ENCODE measurements at places on chromosomes 1 and 21. TPM values are rescaled to one million over a fixed set of nuclear protein-coding genes. Genes with fewer than 3 reads are reported as not detected.

PEAR1 gene
- 11.3 TPM for total RNA-seq

ZYG11A gene
- 1.7 TPM for total RNA-seq

MMP23B gene
- 11.0 TPM for total RNA-seq

PGLYRP4 gene
- total RNA-seq, result not detected

COL6A1 gene
- 538 TPM for total RNA-seq

OR2T29 gene
- total RNA-seq, result not detected

FAM151A gene
- total RNA-seq, result not detected

KRTAP19-4 gene
- total RNA-seq, result not detected

GPR52 gene
- 2.6 TPM for total RNA-seq

ARHGAP29 gene
- 50.3 TPM for total RNA-seq

IQGAP3 gene
- total RNA-seq, result 24.2 TPM

MORC3 gene
- total RNA-seq, result 39.0 TPM

NPHS2 gene
- not detected for total RNA-seq

IL20 gene
- 0.86 TPM for total RNA-seq

ARTN gene
- not detected for total RNA-seq

SPRR1B gene
- not detected for total RNA-seq

MAP10 gene
- 2.2 TPM for total RNA-seq

DYNLT5 gene
- total RNA-seq, result 1.7 TPM

KCNK1 gene
- total RNA-seq, result 2.6 TPM
